ENCODE measurements at places on chromosomes 7 and 10.

DNA sequence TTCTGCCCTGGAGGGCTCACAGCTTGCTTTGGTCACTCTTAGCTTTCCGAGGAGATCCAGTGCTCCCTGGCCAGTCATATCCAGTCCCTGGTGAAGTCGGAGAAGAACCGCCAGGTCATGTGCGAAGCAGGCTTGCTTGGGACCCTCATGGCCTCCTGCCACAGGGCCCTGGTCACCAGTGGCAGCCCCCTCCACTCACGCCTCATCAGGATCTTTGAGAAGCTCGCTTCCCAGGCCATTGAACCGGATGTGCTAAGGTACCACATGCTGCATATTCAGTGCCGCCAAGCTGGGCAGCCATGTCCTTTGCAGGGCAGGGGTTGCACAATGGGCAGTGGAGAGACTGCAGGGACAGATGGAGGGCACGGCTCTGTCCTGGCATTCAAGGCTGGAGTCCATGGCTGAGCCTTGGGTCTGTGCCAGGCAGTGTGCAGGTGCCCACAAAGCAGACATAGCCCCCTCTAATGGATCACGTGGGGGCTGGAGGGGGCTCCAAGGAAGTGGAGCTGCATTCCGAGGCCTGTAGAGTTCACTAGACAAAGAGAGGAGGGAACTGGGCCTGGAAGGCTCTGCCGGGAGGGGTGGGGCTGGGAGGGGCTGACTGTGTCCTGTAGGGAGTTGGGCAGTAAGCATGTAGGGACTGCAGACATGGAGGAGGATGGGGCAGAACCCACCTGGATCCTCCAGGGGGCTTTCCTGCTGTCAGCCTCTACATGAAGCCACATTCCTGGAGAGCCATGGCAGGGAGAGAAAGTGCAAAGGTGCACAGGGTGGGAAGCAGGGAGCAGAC, 89.9 kb downstream of the WDFY4 start:
- no peak for DNase-seq

- DNase-seq: no peak
These were observed 256.4 kb downstream of the ABCA13 start for GRCh38 chr7:48427671-48428070.

DNA sequence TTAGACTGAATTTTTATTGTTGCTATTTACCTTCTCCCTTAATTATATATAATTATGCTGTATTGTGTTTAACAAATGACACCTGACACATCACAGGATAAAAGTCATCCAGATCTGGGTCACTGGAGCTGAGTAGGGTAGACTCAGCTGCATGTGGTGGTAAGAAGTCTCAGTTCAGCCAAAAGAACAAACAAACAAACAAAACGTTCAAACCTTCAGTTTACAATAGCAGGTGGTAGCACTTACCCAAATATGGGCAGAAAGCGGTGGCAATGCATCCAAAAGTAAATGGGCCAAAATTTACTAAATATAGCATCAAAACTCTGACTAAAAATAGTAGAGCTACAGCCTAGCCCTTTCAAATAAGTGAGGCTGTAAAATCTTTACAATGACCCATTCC, 42.2 kb downstream of the ZWINT start:
- DNase-seq: no peak

GRCh38 chr10:95134490-95134889, 59.5 kb upstream of the ACSM6 start:
- DNase-seq: no peak

GRCh38 chr10:80484243-80484642, 30.1 kb downstream of the TSPAN14 start:
- no peak for DNase-seq
